Osteocyte (in vitro differentiated cells): ENCODE measurements at places on chromosomes 4 and X. TPM values are rescaled to one million over a fixed set of nuclear protein-coding genes. Genes with fewer than 3 reads are reported as not detected.

GRCh38 chr4:86031927-86032326, 327.9 kb downstream of the MAPK10 start:
- no peak for DNase-seq

DNA sequence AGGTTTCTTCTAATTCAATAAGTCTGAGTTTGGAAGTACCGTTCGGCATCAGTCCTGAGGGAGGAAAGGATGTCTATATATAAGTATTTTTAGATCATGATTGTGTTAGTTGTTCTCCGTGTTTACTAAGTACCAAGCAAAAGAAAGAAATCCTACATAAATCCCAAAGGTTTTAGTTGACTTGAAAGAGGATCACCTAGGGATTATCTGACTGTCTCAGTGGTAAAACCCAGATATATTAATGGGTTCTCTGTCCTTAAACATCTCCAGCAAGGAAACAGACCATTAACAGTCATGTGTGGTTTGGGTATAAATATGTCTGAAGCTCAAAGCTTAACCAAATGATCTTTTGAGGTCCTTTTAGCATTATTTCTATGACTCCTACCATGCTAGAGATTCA, 207.1 kb upstream of the RASGEF1B start:
- no peak for DNase-seq

GRCh38 chr4:113447769-113448168, 313.8 kb downstream of the CAMK2D start:
- no peak for DNase-seq

Gene ERAS
- not detected in 2 replicates for total RNA-seq

Gene MTMR8
- total RNA-seq: 1.4 and 1.5 TPM in 2 replicates

Gene PF4V1
- 0.78 TPM in 1 of 2 replicates, not detected in the other for total RNA-seq

Gene ANOS1
- total RNA-seq: 0.08 TPM in 2 replicates

Gene FGF5
- 7.0 and 8.2 TPM in 2 replicates for total RNA-seq

Gene FBXW7
- total RNA-seq: 21.0 and 21.5 TPM in 2 replicates
